T-cell (primary cell): ENCODE measurements at places on chromosomes 16 and 17.

DNA sequence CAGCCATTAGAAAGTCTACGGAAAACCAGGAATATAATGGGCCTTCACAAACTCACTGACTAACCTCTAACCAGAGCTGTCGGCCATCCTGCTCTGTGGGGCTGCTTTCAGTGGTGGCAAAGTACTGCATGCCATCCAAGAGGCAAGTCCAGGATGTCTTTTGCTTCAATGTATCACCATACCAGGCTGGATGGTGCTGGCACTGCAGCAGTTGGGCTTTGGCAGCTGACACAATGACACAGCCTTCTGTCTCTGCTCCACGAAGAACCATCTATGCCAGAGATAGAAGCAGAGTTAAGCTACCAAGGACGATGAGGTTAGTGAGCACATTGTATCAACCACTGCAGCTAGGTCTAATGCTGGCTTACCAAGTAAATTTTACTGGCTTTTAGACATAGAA, 9.7 kb upstream of the RSKR start:
- DNase-seq = no peak

DNA sequence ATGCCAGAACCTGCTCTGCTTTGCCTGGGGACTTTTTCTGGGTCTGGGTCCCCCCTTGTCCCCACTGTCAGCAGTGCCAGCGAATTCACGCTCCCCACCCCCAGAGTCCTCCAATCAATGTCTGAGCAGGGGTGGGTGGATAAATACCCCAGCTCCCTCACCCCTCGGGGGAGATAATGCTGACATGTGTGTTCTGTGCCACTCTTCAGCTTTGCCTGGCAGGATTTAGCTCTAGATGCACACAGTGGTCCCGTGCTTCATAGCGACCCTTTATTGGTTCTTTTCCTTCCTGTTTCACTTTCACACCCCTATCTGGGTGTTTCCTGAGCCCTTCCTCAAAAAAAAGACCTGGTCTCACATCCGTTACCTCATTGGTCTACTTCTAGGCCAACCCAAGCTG, 277.0 kb downstream of the NPIPA8 start:
- DNase-seq = no peak

DNA sequence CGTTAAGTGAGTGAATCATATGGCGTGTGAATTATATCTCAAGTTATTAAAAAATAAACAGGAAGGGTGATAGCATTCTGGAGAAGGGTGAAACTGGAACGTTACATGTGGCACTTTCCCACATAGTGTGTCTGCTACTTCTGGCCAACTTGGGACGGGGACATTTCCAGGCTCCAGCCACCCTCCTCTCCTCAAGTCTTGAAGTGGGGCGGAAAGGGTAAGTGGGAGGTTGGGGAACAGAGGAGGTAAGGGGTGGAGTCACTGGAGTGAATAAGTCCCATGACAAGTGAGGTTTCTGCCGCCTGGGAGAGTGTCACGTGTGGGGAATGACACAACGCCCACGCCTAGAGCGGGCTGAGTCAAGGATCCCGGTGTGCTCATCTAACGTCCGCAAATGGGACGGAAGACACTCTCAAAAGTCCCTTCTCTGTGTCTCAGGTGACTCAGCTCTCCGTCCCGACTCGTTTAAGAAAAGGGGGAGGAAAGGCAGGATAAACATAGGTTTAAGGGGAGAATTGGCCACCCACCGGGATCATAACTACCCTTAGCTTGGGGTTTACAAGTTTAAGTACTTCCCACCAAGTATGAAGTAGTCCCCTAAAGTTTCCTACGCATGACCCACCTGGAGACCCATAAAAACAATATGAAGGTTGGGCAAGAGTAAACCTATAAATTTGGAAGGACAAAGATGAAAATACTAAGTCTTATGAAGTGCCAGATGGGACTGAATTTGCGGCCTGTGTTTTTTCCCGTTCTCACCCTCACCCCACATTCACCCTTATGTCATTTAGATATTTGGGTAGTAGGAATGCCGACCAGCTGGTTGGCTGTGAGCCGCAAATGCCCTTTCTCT, 1.2 kb upstream of the SPAG9 start:
- peak; percentile 22 for DNase-seq

- DNase-seq = no peak
Measured at GRCh38 chr17:65918916-65919315, 273.0 kb downstream of the CEP112 start.

GRCh38 chr17:31388770-31389656, 2.5 kb upstream of the RAB11FIP4 start:
- DNase-seq = peak; percentile 42

- DNase-seq = no peak
Measured at GRCh38 chr16:75089486-75090202, 26.9 kb downstream of the LDHD start.

DNA sequence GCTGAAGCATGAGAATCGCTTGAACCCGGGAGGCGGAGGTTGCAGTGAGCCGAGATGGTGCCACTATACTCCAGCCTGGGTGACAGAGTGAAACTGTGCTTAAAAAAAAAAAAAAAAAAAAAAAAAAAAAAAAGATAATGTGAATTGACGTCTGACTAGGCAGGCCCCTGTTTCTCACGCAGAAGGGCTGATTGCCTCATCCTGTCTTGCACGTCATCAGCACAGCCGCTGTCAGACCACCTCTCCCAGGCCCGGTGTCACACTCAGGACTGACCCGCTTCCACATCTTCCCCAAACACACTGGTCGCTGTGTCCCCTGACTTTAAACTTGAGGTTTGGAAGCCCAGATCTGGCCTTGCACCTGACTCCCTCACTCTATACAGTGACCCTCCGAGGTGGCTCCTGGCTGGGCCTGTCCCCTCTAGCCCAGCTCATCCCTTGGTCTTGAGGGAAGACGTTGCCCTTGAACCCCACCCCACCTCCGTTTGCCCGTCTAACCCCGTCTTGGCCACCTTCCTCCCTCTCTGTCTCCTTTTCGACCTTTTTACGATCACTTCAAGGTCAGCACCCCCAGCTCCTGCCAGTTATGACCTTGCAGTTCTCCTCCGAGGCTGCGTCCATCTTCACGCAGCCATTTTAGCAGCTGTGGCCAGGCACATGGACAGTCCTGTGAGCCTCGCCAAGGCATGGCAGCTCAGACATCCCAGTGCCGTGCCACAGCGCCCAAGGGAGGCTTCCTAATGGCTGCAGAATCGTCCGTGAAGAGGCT, 149.9 kb upstream of the PLCG2 start:
- DNase-seq = no peak

DNA sequence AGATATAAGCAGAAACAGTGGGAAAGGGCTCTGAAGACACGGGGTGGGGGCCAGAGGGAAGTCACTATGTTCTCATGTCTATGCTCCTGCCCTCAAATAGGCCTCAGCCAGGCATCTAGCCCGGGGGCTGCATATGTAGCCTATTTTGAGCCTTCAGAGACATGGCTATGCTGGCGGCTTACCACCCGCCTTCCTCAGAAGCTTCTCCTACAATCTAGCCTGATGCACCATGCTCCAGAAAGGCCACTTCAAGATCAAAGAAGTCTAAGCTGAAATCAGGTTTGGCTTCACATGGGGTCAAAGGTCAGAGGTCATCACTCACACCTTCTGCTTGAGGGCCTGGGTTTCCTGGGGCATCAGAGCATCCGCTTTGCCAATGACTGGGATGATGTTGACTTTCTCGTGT, 1.6 kb downstream of the SEPTIN1 start:
- DNase-seq = no peak

GRCh38 chr17:52678211-52678610, 519.7 kb upstream of the CA10 start:
- no peak for DNase-seq

DNA sequence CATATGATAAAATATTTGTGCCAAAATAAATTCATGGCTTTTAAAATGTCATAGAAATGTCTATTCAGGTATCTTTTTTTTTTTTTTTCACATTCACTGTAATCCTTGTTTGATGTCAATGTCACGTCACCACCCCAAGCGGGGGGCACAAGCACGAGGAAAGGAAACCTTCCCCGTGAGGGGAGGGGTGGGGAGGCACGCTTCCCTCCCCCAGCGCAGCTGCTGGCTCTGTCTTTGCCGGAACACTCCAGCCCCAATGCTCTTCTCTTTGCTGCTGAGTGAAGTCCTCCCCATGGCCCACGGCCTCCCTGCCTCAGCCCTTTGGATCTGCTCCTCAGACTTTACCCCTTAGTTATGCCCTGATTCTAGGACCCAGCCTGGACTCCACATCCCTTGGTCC, 1.5 kb downstream of the SLC35G3 start:
- no peak for DNase-seq

DNA sequence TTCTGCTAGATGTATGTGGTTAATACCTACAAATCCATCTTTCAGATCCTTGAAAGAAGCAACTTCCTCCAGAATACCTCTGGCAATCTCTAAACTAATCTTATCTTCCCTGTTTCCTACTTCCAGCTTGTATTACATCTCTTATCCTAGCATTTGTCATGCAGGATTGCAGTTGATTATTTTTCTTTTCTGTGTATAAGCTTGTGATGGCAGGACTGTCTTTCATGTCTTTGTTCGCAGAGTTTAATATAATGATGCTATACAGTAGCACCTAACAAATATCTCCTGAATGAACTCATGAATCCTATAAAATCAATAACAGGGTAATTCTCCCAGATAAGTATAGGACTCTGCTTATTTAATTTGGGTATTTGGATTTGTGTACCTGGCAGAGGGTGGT, 12.2 kb upstream of the UBE2G1 start:
- no peak for DNase-seq

DNA sequence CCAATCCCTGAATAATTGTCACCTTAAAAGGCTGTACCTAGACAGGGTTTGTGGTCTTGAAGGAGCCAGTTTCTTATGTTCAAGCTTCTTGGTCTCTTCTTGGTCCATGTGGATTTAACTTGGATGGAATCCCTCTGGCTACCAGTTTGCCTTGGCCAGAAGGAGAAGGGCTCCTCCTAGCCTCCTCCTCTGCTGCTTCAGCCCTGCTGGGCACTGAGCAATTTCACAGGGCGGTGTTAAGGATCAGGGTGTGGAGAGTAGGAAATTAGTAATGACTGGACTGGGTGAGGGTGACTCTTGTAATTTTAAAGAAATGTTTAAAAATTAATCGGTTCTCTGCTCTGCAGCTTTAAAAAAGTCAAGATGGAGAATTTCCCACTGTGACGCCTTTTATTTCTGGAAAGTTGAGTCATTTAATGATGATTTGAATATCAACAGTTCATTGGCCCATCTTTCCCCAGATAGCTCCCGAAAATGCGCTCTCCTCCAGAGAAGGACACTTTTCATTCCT, 96.4 kb downstream of the MSI2 start:
- no peak for DNase-seq

- no peak for DNase-seq
Measured at GRCh38 chr17:15931394-15931793, 13.5 kb upstream of the ADORA2B start.

GRCh38 chr17:73066148-73066884, 26.2 kb downstream of the SLC39A11 start:
- DNase-seq = no peak

GRCh38 chr17:59425085-59425931, 93.9 kb downstream of the YPEL2 start:
- no peak for DNase-seq

- no peak for DNase-seq
Measured at GRCh38 chr17:34261568-34262337, 6.7 kb downstream of the CCL2 start.

GRCh38 chr17:68534695-68535088, 22.5 kb downstream of the PRKAR1A start:
- no peak for DNase-seq

- DNase-seq = no peak
Measured at GRCh38 chr17:59428916-59429485, 97.5 kb downstream of the YPEL2 start.

DNA sequence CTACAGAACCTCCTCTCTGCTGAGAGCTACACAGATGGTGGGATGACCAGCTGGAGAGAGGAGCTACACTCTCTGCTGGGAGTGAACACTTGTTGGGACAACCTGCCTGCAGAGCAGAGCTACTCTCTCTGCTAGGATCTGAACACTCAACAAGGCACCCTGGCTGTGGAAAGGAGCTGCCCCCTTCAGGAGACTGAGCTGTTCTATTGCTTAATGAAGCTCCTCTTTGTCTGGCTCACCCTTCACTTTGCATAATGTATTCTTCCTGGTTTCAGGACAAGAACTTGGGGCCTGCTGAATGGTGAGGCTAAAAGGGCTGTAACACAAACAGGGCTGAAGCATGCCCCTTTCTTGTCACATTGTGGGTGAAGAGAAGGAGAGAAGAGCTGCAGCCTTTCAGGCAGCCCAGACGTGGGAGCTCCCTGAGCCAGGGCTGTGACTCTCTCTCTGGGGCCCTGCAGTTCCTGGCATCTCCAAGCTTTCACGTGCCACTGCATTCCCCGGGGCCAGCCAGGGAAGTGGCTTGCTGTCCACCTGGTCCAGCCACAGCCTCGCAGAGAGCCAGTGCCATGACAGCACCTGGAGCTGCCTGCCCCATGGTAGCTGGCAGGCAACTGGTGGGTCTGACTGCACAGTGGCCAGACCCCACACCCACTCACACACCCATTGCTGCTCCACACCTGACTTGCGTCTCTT, 272.8 kb upstream of the KCNJ16 start:
- no peak for DNase-seq

DNA sequence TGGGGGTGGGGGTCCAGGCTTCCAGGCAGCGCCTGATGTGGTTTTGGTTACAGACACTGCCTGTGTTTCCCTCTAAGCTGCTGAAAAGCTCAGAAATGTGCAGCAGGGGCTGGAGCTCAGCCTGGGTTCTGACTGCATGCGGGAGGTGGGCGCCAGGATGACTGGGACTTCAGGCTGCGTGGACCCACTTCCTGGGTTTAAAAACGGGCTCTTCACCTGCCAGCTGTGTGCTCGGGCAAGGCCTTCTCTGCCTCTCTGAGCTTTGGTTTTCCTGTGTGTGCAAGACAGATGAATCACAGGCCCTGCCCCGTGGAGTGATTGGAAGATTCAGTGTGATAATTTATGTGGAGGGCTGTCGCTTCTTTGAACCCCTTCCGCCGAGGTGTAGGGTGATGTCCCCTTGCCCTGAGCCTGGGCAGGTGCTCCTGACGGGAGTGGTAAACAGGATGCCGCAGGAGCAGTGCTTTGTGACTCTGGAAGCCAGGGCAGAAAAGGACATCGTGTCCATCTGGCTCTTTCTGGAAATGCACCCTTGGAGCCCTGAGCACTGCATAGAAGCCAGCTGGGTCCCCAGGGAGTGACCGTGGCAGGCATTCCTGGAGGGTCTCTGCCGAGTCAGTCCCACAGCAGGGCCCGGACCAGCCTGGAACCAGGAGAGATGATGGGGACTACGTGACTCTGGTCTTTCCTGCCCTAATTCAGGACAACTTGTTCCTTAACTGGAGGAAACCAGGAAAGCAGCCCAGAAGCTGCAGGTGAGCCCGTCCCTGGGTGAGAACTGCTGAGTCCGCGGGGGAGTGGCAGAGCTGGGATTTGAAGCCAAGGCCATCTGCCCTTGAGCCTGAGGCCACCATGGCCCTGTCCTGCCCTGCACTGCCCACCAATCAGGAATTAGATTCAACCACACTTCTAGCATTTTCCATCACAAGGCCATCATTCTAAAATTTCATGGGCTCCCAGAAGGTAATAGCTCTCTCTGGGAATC, 28.5 kb upstream of the SLC7A5 start:
- peak; percentile 13 for DNase-seq

- no peak for DNase-seq
Measured at GRCh38 chr17:41519501-41520224, 973 bp upstream of the KRT15 start.

- no peak for DNase-seq
Measured at GRCh38 chr16:29837841-29838240, 17.6 kb downstream of the MVP start.
